ENCODE measurements at places on chromosomes 2 and 18. TPM values are rescaled to one million over a fixed set of nuclear protein-coding genes. Genes with fewer than 3 reads are reported as not detected.

DNA sequence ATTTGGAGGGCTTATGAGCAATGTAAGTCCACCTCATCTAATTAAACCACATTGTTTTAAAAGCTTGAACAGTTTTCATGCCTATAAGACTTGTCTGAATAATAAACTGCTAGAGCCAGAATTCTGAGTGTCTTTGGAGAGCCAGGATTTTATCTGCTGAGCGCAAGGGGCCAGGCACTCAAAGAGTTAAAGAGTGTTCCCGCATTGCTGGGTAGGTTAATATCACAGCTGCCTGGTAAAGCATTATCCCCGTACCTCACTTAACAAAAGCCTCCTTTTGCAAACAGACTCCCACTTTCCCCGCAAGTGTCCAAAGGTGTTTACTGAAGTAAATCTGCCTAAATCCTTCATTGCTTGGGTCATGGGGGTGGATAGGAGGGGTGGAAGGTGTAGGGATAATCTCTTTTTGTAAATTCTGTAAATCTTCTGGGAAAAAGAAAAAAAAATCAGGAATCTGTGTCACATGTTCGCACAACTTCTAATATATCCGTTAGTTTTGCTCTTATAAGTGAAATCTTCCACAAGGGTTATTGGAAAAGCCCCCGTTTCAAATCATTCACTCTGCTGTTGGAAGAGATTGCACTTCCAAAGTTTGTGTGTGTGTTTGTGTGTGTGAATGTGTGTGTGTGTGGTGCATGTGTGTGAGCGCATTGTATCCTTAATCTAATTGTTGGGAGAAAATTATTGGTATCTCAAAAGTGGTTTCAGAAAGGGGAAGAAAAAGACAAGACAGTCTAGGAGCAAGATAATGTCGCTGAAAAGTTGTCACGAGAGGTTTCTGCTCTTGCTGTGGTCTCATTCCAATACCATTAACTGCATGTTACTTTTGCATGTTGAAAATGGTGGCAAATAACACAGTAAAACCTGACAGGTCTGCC lies 10.7 kb downstream of the ZEB2 start:
- DNase-seq, result no peak

DNA sequence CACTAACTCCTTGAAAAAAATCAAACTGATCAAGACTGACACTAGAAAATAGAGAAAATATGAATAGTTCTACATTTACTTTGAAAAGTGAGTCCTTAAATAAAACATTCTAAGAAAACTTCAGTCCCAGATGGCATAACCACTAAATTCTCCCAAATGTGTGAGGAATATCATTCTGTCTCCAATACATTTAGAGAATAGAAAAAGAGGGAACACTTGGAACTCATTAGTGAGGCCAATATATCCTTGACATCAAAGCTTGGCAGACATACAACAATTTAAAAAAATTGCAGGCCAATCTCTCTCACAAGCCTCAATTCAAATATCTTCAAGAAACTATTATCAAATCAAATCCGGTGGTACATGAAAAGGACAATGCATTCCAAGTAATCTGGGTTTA lies 79.3 kb upstream of the TMEM247 start:
- DNase-seq, result no peak

DNA sequence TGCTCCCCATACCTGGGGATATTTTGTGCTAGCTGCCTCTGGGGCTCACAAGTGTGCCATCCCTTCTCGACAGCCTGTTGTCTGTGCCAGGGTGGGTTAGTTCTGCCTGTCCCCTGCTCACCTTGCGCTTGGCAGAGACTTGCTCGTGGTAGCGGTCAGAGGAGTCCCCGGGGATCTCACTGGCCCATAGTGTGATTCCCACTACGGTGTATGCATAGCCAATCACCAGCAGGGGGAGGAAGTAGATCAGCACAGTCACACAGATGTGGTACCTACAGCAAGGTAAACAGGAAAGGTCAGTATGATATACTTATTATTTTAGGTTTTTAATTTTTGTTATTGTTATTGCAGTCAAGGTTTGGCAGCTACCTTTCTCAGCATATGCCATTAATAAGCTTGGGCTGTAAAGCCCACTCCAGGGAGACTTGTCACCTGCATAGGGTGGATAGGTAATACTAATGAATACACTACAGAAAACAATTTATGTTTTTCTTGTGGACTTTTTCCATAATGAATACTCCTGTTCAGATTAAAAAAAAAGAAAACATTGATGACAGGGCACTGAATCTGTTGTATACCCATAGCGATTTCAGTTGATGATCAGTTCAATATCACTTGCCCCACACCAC lies 95.2 kb downstream of the POLE4 start:
- peak; percentile 29 for DNase-seq

Gene OTOS
- not detected for total RNA-seq

Gene FRZB
- 45.5 TPM for total RNA-seq

DNA sequence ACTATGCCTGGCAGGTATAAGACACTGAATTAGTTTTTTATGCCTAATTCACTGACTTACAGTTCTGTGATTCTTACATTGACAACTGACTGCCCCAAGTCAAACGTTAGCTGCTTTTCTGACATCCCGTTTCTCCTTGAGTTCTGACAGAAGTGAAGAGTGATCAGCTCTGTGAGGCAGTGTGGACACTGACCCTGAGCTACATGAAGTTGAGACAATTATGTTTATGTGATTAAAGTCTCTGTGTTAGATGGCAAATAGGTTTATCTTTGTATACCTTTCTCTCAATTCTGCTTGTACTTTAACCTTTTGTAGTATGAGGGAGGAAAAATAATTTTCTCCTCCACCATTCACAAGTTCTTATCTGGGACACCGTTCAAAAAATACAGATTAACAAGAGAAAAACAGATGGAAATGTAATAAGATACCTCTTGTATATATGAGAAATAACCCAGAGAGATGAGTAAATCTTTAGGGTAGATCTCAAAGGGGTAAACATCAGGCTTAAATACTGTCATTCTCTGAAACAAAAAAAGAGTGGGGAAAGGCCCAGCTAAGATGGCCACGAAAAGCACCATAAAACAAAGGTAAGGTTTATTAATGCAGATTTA lies 85.4 kb upstream of the B3GNT2 start:
- no peak for DNase-seq

GRCh38 chr2:159774370-159774990 lies 23.5 kb downstream of the CD302 start:
- no peak for DNase-seq

DNA sequence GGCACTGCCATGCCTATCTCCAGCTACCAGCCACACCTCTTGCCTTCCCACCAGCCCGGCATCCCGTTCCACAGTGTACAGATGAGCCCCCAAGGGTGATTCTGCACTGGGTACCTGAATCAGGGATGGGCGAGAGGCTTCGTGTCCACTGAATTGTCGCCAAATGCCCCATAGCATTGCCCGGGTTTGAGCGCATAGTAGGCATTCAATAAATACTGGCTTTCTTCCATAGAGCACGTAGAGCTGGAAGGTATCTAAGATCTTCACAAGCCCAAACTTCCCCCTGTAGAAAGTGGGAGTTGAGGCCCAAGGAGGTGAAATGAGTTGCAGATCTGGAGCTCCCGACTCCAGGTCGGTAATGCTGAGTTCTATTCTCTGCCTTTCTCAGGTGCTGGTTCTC lies 358.7 kb downstream of the LPIN1 start:
- DNase-seq, result no peak

GRCh38 chr2:138607746-138608145 lies 106.2 kb downstream of the SPOPL start:
- DNase-seq, result no peak

Data from progenitor cell of endocrine pancreas (in vitro differentiated cells).